ENCODE measurements at places on chromosomes 6 and 20.

DNA sequence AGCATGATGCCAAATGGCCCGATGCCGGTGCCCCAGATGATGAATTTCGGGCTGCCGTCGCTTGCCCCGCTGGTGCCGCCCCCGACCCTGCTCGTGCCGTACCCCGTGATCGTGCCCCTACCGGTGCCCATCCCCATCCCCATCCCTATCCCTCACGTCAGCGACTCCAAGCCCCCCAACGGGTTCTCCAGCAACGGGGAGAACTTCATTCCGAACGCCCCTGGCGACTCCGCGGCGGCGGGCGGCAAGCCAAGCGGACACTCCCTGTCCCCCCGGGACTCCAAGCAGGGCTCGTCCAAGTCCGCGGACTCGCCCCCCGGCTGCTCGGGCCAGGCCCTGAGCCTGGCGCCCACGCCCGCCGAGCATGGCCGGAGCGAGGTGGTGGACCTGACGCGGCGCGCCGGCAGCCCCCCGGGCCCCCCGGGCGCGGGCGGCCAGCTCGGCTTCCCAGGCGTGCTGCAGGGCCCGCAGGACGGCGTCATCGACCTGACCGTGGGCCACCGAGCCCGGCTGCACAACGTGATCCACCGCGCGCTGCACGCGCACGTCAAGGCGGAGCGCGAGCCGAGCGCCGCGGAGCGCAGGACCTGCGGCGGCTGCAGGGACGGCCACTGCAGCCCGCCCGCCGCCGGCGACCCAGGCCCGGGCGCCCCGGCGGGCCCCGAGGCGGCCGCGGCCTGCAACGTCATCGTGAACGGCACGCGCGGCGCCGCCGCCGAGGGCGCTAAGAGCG, 144.6 kb downstream of the SOBP start:
- DNase-seq: no peak

DNA sequence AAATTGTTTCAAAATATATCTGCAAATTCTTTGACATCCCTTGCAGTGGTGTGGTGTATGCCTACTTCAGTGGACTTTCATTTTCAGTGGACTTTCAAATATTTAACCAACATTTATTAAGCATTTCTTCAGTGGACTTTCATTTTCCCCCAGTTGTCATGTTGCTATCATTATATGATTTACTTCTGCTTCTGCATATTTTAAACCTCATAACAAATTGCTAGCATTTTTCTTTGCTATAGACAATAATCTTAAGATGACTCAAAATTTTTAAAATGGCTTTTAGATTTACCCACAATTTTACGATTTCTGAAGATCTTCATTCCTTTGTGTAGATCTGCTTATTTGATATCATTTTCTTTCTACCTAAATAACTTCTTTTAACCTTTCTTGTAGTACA, 592.7 kb upstream of the SLC35B3 start:
- no peak for DNase-seq

GRCh38 chr6:52186480-52186879, 305 bp downstream of the IL17A start:
- DNase-seq: no peak

DNA sequence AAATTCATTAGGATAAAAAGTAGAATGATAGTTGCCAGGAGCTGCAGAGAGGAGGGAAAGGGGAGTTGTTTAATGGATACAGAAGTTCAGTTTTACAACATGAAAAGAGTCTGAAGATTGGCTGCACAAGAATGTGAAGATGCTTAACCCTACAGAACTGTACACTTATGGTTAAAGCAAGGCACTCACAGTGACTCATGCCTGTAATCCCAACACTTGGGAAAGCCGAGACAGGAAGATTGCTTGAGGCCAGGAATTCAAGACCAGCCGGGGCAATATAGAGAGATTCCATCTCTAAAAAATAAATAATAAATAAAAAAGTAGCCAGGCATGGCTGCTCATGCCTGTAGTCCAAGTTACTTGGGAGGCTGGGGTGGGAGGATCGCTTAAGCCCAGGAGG, 174.0 kb downstream of the TASP1 start:
- DNase-seq: no peak

DNA sequence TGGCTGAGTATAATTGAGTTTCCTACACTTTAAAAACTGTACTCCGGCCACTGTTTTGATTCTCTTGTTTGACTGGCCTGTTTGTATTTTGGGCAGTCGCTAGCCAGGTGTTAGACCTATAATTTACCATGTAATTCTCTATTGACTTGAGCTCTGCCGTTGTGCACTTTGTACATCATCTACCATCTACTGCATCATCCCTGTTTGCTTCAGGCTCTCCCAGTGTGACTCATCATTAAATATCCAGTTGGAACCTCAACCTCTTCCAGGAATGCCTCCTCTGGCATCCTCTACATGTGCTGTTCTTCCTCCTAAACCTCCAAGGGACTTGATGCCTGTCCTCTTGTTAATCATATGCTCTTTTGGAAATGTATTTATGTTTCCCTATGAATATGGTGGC, 72.3 kb downstream of the FARS2 start:
- DNase-seq: no peak

DNA sequence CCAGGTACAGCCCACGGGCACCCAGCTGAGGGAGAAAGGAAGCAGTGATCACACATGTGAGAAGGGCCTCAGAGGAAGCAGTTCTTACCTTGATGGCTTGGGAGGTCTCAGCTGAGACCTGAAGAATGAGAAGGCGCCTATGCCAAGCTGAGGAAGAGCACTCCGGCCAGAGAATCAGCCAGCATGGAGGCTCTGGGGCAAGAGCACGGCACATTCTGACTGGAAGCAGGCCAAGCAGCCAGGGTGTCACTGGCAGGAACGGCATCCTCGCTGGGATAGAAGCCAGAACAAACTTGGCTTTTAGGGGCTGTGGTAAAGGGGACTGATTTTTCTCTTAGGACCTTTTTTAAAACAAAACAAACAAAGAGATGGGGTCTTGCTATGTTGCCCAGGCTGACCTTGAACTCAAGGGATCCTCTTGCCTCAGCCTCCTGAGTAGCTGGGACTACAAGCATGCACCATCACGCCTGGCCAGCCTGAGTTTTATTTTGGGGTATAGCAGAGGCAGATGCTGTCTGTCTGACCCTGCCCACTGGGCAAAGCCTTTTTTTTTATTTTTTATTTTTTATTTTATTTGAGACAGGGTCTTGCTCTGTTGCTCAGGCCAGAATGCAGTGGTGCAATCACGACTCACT, 17.6 kb downstream of the GHRH start:
- no peak for DNase-seq

GRCh38 chr6:169978615-169979161, 227.3 kb downstream of the ERMARD start:
- DNase-seq: peak; percentile 95

- DNase-seq: no peak
These were observed 27.6 kb downstream of the SLC22A23 start for GRCh38 chr6:3429211-3429610.

DNA sequence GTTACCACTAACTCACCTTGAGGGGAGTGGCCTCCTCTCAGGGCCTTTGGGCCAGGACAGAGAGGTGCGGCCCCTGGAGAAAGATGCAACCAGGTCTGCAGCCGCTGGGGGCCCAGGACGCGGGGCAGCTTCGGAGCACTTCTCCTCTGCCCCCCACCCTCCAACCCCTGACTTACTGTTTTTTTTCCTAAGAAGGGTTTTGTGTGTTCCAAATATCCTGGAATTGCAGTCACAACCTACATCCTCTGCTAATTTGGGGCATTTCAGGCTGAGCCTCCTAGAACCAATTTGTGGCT, 1.7 kb downstream of the LINC00237 start:
- no peak for DNase-seq

DNA sequence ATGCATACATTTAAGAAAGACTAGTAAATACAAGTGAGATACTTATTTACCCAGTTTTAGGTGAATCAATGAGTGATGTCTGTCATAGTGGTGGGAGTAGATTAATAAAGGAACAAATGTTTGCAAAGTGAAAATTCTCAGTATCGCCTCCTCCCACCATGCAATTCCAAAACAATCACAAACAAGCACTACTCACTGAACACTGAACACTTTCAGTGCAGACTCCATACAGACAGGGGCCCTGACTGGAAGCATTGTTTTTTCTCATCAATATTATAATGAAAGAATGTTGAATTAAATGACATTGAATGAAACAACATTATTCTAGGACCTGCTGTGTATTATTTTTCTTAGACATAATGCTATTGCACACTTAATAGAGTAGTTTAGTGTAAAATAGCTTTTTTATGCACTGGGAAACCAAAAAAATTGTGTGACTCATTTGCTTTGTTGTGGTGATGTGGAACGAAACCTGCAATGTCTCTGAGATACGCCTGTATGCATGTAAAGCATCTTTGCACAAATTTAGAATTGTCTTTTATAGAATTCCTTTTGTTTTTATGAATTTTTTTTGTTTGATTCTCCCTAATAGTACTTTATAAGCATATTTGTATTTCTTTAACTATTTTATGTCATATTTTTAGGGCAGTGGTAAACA, 317.5 kb downstream of the UTRN start:
- no peak for DNase-seq

GRCh38 chr6:79494841-79495240, 42.4 kb downstream of the LCA5 start:
- no peak for DNase-seq

- no peak for DNase-seq
These were observed 95.2 kb downstream of the PLCB1 start for GRCh38 chr20:8227293-8227692.

DNA sequence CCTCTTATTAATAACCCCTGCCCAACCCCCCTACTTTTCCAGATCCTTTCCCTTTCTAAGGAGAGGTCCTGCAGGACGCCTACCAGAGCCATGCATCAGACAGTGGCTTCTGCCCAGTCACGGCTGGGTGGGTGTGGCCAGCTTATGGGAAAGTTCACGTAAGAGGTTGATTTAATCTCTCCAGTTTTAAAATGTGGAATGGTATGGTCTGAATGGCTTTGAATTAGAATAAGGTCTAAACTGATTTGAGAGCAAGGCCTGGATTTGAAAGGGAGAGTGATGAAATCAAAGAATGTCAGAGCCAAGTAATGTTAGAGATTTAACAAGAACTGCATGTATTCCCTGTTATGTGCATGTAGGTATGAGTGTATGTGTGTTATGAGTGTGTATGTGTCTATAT, 275.7 kb downstream of the PAX1 start:
- no peak for DNase-seq

- peak; percentile 7 for DNase-seq
These were observed 182.6 kb downstream of the RNGTT start for GRCh38 chr6:88780714-88781389.

DNA sequence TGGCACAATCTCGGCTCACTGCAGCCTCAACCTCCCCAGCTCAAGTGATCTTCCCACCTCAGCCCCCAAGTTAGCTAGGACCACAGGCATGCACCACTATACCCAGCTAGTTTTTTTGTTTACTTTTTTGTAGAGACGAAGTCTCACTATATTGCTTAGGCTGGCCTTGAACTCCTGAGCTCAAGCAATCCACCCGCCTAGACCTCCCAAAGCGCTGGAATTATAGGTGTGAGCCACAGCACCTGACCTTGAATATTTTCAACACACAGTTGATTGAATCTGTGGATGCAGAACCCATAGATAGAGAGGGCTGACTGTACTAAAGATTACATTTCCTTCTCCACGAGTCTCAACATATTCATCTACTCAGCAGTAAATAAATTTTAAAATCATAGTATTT, 15.6 kb downstream of the CDK19 start:
- no peak for DNase-seq

- no peak for DNase-seq
These were observed 371.0 kb downstream of the TAF4 start for GRCh38 chr20:61694682-61695081.

GRCh38 chr6:100730001-100730980, 150.8 kb downstream of the ASCC3 start:
- no peak for DNase-seq

GRCh38 chr6:34063651-34064050, 82.2 kb downstream of the GRM4 start:
- DNase-seq: no peak

GRCh38 chr6:36244641-36245280, 25.1 kb upstream of the PNPLA1 start:
- no peak for DNase-seq

DNA sequence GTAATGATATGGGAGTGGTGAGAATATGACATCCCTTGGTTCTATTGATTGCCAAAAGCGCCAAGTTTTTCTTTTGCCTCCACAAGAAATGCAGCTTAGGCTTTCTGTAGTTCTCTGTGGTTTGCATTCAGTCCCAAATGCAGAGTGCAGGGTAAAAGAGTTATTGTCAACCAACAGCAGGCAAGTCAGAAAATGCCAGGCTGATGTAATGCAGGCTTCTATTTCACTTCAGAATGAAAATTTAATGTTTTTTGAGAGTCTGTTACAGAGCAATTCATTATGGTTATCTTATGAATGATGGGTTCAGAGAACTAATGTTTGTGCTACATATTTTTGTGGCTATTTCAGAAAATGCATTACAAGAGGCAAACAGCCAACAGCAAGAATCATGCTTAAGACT, 293.5 kb downstream of the CENPW start:
- no peak for DNase-seq

- DNase-seq: no peak
These were observed 15.0 kb downstream of the OR2B3 start for GRCh38 chr6:29071831-29072723.

DNA sequence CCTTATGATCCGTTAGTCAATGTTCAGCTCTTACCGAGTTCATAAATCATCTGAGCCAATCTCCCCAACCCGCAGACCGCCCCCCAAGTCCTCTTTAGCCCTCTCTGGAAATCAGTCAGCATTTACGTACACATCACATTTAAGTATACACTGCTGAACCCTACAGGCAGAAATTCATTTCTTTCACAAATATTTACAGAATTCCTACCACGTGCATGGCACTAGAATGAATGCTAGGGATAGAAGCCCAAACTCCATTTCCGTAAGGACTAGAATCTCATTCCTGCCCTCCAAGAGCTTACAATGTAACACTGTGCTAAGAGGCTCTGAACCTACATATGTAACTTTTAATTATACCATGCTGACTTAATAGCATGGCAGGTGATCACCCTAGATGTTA, 1.8 kb downstream of the OSER1 start:
- no peak for DNase-seq

DNA sequence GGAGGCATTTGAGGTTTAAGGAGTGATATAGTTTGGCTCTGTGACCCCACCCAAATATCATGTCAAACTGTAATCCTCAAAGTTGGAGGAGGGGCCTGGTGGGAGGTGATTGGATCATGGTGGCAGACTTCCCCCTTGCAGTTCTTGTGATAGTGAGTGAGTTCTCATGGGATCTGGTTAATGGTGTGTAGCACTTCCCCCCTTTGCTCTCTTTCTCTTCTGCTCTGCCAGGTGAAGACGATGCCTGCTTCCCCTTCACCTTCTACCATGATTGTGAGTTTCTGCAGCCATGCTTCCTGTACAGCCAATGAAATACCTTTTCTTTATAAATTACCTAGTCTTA, 1.7 kb upstream of the HDDC2 start:
- no peak for DNase-seq

DNA sequence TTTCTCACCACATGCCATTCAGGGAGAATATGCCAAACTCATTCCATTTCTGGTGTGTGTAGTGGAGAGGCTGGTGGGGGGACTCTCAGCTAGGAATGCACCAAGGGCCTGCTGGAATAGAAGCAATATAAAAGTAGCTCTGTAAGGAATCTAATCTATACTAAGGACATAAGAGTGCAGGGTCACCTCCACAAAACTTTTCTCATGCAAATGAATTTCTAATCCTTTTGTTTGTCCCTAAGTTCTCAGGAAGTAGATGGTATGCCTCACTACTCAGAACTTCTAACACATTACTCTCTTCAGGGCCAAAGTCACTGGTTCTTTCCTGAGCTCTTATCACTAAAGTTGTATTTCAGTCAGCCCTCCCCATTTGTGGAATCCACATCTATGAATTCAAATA, 427.2 kb downstream of the C6orf118 start:
- no peak for DNase-seq

GRCh38 chr6:157660414-157660813, 162.6 kb upstream of the SNX9 start:
- no peak for DNase-seq

GRCh38 chr6:28001351-28001750, 44.3 kb downstream of the OR2B6 start:
- no peak for DNase-seq

Measured in keratinocyte (primary cell).